ENCODE measurements at places on chromosomes 7 and 10.

DNA sequence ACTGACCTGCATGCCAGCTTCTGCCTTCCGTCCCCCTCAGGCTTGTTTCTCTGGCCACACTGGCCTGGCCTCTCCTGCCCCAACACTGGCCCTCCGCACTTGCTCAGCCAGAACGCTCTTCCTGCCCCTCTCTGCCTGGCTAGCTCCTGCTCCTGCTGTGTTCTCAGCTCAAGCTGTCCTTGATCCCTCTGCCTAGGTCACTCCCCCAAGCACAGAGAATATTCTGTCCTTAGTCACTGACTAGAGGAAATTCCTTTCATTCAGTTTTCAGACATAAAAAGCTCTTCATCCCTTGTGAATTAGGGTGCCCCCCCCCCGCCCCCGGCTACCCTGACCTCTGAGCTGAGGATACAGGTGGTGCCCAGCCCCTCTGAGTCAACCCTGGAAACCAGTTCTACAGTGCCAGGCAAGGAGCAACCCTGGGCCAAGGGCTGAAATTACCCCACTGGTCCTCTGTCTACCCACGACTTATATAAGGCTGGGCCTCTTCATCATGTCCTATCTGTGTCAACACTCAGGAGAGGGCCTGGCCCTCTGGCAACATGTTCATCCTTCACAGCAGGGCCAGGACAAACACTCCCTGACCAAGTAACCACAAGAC lies 6.6 kb upstream of the SGPL1 start:
- no peak for DNase-seq

- DNase-seq, result no peak
Measured at GRCh38 chr10:100653957-100654781, 91.2 kb upstream of the PAX2 start.

DNA sequence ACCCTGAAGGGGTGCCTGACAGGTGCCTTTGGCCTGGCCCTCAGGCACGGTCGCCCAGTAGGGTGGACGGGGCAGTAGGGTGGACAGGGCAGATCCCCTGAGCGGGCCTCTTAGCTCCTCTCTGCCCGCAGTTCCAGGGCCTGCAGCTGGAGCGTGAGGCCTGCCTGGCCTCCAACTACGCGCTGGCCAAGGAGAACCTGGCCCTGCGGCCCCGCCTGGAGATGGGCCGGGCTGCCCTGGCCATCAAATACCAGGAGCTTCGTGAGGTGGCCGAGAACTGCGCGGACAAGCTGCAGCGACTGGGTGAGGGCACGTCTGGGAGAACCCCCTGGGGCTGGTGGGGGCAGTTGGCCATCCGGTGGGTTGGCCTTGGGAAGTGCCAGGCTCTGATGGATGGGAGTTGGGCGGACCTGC lies 1.7 kb downstream of the VPS37D start:
- DNase-seq, result peak; percentile 24

- no peak for DNase-seq
Measured at GRCh38 chr10:102504179-102504975, 605 bp downstream of the SUFU start.

GRCh38 chr10:97325754-97326153 lies 6.7 kb downstream of the FRAT1 start:
- DNase-seq, result no peak

DNA sequence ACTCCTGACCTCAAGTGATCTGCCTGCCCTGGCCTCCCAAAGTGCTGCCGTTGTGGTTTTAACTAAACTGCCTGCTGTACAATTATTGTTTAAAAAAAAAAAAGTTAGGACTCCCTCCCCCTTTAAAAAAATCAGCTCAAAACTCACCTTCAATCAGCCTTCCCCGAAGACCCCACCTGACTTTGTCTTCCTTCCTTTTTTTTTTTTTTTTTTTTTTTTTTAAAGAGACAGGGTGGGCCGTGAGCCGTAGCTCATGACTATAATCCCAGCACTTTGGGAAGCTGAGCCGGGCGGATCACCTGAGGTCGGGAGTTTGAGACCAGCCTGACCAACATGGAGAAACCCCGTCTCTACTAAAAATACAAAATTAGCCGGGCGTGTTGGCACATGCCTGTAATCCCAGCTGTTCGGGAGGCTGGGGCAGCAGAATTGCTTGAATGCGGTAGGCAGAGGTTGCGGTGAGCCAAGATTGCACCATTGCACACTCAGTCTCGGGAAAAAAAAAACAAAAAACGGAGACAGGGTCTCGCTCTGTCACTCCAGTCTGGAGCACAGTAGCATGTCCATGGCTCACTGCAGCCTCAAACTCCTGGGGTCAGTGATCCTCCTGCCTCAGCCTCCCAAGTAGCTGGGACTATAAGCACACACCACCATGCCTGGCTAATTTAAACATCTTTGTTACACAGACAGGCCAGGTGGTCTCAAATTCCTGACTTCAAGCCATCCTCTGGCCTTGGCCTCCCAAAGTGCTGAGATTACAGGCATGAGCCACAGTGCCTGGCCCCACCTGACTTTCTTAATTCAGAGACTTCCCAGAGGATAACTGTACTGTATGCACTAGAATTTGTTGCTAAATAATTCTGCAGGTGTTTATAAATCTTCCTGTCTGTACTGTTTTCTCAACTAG lies 3.2 kb downstream of the FIS1 start:
- DNase-seq, result peak; percentile 3

- DNase-seq, result no peak
Measured at GRCh38 chr10:73959484-73960243, 38.3 kb upstream of the VCL start.

Data from GM20000 (cell line).